ENCODE measurements at places on chromosomes 4 and X.

DNA sequence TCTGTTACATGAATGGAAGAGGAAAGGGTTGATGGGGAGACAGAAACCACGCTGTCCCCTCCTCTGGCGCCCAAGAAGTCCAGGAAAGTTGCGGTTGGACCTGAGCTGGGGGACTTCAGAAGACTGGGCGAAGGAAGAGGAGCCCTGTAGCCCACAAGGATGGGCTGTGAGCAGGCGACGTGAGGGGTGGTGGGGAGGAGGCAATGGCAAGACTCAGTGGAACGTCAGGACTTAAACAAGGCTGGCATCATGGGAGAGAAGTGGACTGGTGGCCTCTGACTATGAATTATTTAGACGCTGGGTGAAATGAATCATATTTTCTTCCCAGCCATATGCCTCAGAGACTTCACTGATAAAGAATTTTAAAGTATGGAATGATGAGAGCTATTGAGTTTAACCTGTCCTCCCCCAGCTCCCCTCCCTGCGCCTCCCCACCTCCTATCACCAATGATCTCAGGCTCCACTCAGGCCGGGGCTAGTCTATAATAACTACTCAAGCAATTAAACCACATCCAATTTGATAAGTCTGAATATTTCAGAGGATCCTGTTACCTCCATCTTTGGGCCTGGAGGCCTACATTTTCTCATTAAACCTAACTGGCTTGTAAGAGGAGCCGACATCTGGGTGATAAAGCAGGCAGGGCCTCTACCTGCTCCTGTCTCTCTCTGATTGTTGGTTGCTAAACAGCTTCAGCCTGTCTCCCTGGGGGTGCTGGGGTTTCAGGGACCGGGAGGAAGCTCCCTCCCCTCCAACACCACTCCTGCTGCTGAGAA, 63.6 kb downstream of the SMIM20 start:
- no peak for DNase-seq

DNA sequence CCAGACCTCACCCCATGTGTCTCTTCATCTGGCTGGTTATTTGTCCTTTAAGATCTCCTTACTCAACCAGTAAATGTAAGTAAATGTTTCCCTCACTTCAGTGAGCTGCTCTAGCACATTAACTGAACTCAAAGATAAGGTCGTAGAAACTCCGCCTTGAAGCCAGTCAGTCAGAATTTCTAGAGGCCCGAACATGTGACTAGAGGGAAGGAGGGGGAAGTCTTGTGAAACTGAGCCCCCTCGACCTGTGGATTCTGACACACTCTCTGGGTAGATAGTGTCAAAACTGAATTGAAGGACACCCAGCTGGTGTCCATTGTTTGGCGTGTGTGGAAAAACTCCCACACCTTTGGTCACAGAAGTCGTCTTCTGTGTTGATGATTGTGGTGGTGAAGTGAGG, 933.9 kb downstream of the ADGRL3 start:
- no peak for DNase-seq

DNA sequence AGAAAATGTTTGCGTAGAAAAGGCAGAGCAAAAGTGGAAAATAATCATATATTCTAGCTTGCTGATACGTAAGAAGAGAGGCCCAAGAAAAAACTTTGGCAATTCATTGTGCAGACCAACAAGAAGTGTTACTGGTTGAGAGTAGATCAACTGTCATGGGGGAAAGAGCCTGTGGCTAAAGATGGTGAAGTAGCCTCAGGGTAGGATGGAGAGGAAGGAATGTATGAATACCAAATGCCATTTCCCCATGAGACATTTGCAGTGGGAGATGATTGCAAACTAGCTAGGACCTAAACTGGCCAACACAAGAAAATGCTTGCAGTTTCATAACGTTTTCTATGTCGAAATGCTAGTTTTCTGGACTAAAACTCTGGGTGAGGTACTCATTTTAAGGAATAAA, 47.7 kb upstream of the ADGRL3 start:
- DNase-seq = no peak

- no peak for DNase-seq
These were observed 202.4 kb downstream of the CHIC2 start for GRCh38 chr4:53861856-53862610.

DNA sequence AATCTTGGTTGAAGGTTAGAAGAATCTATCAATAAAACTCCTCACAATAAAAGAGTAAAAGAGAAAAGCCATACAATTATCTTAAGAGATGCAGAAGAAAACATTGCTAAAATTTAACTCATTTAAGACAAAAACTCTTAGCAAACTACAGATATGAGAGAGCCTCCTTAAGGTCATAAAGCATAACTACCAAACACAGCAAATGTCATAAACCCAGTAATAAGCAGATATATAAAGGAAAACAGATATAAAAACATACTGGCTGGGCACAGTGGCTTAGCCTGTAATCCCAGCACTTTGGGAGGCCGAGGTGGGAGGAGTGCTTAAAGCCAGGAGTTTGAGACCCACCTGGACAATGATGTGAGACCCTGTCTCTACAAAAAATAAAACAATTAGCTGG, 165.3 kb downstream of the FAM13A start:
- DNase-seq = no peak
